Stimulated activated CD8-positive, alpha-beta memory T cell treated with anti-CD3 and anti-CD28 coated beads, Interleukin-2, amount 100 ng/mL, for 1 hour (primary cell): ENCODE measurements at places on chromosomes 11 and 22.

GRCh38 chr22:31367426-31367825, 21.3 kb upstream of the PATZ1 start:
- DNase-seq, result no peak

- DNase-seq, result no peak
Observed at GRCh38 chr11:112795142-112795815, 165.9 kb upstream of the NCAM1 start.

- no peak for DNase-seq
Observed at GRCh38 chr11:36540998-36541397, 26.8 kb upstream of the RAG1 start.

GRCh38 chr22:32905400-32905799, 103.9 kb downstream of the TIMP3 start:
- DNase-seq, result no peak

DNA sequence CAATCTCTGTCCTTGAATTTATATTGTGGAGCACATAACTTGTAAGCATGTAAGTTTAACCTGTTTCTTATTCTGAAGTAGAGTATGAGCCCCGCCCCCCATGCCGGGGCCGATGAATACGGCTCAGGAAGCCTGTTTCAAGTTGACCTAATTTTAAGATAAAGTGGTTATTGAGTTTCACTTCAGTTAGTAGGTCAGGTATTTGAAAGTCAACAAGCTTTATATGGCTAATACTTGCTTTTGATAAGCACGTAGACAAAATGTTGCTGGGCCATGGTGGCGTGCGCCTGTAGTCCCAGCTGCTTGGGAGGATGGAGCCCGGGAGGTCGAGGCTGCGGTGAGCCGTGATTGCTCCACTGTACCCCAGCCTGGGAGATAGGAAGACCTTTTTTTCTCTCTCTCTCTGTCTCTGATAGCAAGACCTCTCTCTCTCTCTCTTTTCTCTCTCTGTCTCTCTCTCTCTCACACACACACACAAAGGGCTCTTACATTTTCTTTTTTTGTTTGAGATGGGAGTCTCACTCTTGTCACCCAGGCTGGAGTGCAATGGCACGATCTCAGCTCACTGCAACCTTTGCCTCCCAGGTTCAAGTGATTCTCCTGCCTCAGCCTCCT, 14.4 kb downstream of the YWHAH start:
- no peak for DNase-seq
